ENCODE measurements at places on chromosomes 7 and 10. TPM values are rescaled to one million over a fixed set of nuclear protein-coding genes. Genes with fewer than 3 reads are reported as not detected.

IFIT5 gene
- total RNA-seq: 27.5 TPM

OR2A12 gene
- total RNA-seq: not detected

ACSL5 gene
- 5.0 TPM for total RNA-seq

OPN1SW gene
- not detected for total RNA-seq

CTAGE4 gene
- total RNA-seq: 2.0 TPM

PMPCB gene
- 98.0 TPM for total RNA-seq

CYP3A4 gene
- total RNA-seq: not detected

CCDC172 gene
- not detected for total RNA-seq

ABCB4 gene
- 4.8 TPM for total RNA-seq

CFAP69 gene
- 5.5 TPM for total RNA-seq

CNPY1 gene
- total RNA-seq: not detected

FGFR2 gene
- total RNA-seq: 0.17 TPM

TEX36 gene
- total RNA-seq: not detected

LBX1 gene
- not detected for total RNA-seq

EBF3 gene
- total RNA-seq: 16.5 TPM

GALNT11 gene
- total RNA-seq: 54.8 TPM

GRID2IP gene
- total RNA-seq: not detected

BHLHA15 gene
- not detected for total RNA-seq

NAT16 gene
- total RNA-seq: not detected

CHN2 gene
- total RNA-seq: 0.29 TPM

ITPRID1 gene
- not detected for total RNA-seq

TSPAN12 gene
- total RNA-seq: 0.73 TPM

FANK1 gene
- total RNA-seq: 1.3 TPM

PLXNA4 gene
- total RNA-seq: 3.6 TPM

CBX3 gene
- total RNA-seq: 156 TPM

NKX6-2 gene
- not detected for total RNA-seq

TUBGCP2 gene
- total RNA-seq: 79.1 TPM

KCP gene
- total RNA-seq: 0.66 TPM

Data from smooth muscle cell of trachea (primary cell).